ENCODE measurements at places on chromosomes 7 and 10.

- DNase-seq = no peak
These were observed 817.6 kb downstream of the TNS3 start for GRCh38 chr7:46764100-46764936.

- no peak for DNase-seq
These were observed 27.0 kb downstream of the CALML3 start for GRCh38 chr10:5551531-5552375.

- no peak for DNase-seq
These were observed 391.3 kb downstream of the AUTS2 start for GRCh38 chr7:69989551-69989950.

DNA sequence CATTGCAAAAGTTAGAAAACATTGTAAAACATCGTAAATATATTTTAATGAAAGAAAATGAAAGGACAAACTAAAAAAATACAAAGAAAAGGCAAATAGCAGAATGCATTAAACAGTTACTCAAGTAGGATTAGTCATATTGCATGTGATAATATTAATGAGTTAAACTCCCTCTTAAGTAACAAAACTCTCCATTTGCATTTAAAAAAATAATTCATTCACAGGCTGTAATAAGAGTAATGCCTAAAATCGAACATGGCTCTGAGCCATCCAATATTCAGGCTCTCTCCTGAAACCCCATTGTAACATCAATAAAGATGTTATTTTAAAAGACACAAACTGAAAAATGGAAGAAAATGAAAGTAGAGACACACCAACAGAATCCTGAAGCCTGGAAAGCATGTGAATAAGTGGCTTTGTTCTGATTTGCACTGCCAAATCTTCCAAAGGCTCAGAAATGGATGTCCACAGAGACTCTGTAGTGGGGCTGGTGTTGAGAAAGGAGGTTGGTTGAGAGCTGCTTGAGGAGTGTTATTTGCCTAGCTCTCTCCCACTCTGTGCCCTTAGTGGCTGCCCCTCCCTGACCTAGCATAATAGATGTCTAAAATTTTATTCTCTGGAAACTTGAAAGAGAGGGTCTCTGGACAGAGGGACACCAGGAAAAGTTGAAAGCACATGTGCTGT is 268.3 kb upstream of the MEOX2 start:
- DNase-seq = no peak

GRCh38 chr10:88346144-88346977 is 236.8 kb downstream of the RNLS start:
- DNase-seq = no peak

DNA sequence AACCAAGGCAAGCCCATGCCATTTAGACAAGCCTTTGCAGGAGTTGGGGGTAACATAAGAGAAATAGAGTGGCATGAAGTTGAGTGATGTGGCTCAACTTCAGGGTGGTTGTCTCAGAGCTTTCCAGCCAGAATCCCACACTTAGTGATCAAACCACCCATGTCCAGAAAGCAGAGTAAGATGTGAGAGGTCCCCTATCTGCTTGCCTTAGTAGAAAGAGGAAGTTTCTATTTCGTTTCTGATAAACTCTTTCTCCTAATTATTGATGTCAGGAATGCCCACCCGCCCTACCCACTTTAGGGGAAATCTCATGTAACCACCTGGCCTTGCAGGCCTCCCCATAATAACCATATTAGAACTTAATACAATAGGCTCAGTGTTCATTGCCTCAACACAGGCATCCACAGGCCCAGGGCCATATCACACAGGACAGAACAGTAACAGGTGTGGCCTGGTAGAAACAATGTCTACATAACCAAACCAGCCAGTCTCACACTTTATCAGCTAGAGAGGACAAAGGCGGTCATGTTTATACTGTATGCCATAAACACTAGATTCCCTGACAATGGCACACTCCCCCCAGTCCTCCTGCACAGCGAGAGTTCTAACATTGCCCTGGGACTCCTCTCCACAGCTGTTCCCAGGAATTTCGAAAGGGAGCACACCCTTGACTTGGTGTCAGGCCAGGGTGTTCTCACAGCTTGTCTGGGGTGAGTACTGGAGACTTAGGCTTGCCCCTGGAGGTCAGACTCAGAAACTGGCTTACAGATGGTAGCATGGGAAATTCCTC is 364.4 kb downstream of the CXCL12 start:
- no peak for DNase-seq

GRCh38 chr7:129561677-129562359 is 49.7 kb upstream of the NRF1 start:
- no peak for DNase-seq

DNA sequence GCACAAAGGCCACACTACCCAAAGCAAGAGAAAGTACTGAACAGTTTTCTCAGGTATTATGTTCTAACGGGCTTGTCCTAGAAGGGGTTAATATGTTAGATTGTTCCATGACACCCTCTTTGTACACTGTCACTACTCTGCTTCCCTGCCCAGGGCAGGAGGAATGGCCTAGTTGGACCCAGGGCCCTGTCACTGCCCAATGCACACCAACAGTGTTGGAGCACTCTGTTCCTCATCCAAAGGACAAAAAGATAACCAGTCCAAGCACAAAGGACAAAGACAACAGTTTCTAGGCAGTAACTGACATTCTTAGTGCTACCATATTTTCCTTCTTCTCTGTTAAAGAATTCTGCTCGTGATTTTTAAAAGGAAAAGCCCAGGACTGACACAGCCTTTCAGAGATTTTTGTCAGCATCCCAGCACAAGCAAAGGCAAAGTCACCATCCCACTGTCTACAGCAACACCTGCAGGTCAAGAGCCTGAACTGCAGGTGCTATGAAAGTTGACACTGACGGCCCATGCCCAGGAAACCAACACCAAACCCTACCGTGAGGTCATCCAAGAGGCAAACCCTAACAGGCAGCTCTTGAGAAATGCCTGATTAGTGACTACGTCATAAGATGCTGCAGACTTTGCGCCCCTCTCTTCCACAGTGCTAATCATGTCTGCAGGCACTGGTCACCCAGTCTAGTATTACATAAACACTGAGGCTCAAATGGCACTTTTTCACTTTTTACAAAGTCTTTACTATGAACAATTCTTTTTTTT is 13.2 kb downstream of the NUDCD3 start:
- no peak for DNase-seq

DNA sequence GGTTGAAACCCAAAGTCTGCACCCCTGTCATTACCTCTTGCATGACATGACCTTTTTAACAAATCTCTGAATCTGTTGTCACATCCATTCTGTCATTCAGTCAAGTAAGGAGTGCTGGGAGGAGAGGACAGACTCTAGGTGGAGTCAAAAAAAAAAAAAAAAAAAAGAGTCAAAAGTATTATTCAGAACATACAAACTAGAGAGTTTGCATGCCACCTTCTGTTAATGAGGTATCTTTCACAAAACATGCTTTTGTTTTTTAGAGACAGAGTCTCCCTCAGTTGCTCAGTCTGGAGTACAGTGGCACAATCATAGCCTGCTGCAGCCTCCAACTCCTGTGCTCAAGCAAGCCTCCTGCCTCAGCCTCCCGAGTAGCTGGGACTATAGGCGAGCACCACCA is 81.6 kb upstream of the ARMC3 start:
- DNase-seq = no peak

DNA sequence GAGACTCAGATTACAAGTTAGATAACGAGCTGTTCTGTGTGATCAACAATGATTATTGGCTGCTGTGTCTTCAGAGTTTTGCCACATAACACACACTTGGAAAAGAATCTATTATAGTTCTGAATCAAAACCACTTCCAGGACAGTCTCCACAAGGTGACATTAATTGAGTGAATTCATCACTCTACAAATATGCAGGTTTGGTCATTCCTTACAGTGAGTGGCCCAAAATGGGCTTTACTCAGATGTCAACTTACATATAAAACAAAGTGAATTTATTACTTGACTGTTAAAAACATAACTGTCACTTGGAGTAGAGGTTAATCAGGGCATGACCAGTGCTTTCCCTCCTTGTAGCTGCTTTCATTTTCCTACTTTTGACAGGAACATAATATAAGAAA is 984.3 kb downstream of the REEP3 start:
- no peak for DNase-seq

DNA sequence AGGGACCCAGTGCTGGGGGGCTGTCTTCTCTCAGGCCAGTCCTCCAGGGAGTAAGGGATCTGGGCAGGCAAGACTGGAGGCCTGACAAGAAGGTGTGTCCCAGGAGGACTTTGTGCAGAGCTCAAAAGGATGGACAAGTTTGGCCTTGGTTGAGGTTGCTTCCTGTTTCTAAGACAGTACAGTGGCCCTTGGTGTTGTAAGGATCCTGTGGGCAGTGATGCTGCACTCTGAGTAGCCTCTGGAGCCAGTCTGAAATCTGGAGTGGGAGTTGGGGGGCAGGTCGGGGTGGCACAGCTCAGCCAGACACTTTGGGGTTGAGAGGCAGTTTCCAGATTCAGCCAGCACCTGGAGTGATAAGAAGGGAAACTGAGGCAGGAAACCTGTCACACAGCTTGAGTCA is 139.2 kb upstream of the ZMIZ1 start:
- DNase-seq = no peak

GRCh38 chr10:74586088-74586585 is 240.3 kb upstream of the KAT6B start:
- DNase-seq = no peak

GRCh38 chr7:5997210-5997808 is 11.5 kb downstream of the PMS2 start:
- peak; percentile 4 for DNase-seq

DNA sequence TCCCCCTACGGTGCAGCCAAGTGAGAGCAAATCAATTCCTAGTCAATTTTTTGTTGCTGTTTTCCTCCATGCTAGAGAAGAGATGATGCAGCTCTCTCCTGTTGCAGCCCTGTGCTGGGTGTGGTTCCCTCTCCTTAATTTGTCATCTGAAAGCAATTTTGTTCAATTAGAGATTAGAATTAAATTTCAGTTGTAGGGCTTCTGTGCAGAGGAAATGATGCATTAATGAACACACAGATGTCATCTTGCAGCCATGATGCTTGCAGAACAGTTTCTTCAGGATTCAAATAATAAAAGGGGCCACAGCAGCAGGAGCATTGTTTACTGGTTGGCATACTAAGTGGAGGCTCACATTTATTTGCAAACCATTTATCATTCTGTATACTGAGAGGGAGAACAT is 266.0 kb downstream of the AUTS2 start:
- DNase-seq = no peak

DNA sequence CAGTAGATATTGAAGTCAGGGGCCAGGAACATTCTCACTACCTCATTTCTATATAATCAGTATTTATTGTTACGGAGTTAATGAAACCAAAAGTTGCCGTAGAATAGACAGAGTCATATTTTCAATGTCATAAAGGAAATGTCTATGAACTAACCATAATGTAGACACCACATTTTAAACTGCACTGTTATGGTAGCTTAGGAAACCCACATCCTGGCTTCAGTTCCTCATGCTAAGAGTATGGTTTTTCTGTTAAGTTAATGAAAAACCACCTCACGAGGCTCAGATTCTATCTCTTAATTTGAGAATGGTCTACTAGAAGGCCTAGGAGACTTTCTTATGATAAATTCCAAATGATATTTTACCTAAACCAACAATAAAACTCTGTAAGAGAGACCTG is 166.5 kb downstream of the TMEM26 start:
- DNase-seq = no peak

GRCh38 chr10:126459032-126459831 is 71.0 kb upstream of the ADAM12 start:
- DNase-seq = no peak

GRCh38 chr7:23332910-23333612 is 33.9 kb downstream of the MALSU1 start:
- DNase-seq = no peak

DNA sequence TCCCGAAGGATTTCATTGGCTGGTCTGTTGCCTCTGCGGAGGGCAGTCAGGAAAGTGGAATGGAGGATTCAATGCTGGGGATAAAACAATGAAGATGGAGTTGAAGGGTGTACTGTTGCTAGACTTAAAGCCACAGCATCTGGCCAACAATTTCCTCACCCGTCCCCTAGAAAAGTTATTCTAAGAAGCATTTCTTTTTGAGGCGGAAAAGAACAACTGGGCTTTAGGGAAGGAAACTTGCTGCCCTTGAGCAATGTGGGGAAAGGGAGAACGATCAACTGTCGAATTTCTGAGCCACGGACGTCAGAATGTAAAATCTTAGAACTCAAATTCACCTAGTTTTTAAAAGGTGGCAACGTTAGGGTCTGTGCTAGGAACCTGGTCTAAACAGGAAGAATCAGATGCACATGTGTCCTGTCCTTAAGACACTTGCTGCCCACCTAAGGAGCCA is 664 bp downstream of the FMC1 start:
- DNase-seq = no peak

- DNase-seq = no peak
These were observed 208.5 kb downstream of the PTEN start for GRCh38 chr10:88071879-88072278.

DNA sequence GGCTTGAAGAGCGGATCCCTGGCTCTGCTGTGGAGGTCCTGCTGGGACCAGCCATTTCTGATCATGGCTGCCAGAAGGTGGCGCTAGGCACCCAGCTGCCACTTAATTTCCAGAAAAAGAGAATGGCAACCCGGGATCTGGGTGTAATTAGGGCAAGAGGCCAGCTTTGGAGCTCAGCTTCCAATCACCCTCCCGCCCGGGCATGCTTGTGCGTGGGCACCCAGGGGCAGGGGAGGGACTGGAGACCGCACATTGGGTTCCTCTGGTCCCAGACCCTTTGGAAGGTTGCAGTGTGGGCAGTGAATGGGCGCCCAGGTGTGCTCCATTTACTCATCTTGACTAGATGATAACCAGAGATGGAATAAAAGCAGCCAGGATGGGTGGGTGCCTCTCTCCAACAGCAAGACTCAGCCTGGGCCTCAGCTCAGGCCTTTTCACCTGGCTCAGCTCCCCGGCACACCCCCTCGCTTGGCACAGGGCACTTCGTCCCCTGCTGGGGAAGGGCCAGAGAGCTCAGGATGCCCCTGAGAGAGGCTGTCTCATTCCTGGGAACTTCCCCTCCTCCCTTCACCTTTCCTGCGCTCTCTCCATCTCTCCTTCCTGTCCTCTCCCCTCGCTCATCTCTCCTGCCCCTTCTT is 14.7 kb downstream of the FAM241B start:
- peak; percentile 27 for DNase-seq

- DNase-seq = no peak
These were observed 4.1 kb downstream of the OR2F1 start for GRCh38 chr7:143958781-143959180.

DNA sequence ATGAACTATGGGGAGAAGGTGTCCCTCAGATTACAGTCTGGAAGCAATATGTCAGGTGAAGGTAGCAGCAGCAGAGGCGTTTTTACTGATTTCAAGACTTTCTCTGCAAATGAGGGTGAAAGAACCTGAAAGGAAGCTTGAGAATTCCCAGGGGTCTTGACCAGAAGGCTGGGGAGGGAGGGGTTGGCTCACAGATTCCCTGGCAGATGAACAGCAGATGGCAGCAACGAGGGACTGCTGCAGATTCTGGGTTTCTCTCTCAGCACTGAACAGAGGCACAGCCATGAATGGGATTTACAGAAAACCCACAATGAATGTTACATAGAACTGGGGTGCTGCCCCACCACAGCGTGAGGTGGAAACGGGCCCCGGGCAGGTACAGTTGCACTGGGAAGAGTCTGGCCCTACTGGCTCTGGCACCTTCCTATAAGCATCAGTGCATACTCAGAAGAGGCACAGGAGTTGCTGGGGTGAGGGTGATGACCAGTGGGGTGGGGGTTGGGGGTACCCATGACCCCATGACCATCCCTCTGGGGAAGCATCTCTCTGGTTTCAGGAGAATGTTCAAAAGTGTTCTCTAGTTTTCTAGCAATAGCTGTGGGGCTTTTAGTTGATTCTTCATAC is 317.8 kb downstream of the SH2D4B start:
- DNase-seq = peak; percentile 14
